ENCODE measurements at places on chromosomes 6 and 20.

DNA sequence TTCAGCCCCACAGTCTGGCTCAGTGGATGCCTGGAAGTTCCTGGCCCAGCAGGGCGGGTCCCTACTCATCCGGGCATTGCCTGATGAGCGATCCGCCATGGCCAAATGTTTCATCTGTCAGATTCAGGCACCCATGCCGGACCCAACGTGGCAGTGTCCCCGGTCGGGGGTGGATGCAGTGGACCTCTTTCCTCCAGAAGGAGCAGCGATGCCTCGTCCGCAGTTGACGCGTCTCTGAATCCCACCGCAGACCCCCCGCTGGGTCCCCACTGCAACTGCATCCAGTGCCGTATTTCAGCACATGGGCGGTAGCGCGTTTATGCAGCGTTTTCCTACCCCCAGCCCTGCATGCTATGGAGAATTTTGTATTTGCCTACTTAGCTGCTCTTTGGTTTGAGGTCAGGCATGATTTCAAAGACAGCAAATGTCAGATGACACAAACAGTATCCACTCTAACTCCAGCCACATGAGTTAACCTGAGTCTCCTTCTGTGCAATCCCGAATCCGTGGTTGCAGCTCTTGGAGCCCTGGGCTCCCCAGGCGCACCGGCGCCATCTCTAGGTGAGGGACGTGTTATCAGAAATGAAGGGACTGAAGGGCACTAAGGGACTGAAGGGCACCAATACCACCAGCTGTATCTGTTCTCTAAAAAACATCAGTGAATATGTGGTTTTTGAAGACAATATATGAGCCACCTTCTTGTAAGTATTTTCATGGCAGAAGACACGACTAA, 72.6 kb upstream of the THBS2 start:
- DNase-seq: peak; percentile 23

DNA sequence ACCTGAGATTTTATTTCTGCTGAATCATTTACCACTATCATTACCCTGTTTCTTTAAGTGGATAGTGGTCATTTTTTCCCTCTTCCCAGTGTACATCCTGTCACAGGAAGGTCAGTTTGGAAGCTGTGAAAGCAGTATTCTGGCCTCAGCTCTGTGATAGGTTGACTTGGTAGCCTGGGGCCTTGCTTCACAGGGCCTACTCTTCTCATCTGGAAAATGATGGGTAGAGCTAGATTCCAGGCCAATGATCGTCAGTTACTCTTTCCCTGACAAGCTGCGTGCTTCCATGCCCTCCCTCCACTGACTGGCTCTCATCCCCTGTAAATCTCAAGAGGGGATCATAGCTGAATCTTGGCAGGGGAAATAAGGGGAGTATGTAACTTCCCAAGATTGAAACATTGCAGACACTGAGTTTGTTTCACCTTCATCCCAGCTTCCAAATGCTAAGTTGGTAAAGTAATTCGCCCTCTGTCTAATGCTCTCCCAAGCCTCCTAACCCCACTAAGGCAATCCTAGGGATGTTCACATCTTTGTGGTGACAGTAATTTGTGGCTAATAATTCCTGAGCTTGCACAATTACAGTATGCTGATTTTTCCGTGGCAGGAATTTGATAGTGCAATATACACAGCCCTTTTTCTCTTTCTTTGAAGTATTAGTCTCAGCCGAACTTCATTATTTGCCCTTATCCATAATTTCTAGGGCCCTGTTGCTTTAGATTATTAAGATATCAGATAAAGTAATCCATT, 51.2 kb downstream of the VAPB start:
- no peak for DNase-seq

DNA sequence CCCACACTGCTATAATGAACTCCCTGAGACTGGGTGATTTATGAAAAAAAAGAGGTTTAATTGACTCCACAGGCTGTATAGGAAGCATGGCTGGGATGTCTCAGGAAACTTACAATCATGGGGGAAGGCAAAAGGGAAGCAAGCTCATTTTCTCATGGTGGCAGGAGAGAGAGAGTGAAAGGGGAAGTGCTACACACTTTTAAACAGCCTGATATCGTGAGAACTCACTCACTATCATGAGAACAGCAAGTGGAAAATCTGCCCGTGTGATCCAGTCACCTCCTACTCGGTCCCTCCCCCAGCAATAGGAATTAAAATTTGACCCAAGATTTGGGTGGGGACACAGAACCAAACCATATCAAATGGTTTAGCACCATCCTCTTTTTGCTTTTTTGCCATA, 116.6 kb upstream of the CEP162 start:
- DNase-seq: no peak

- DNase-seq: no peak
Measured at GRCh38 chr6:167882244-167882643, 55.5 kb downstream of the AFDN start.

DNA sequence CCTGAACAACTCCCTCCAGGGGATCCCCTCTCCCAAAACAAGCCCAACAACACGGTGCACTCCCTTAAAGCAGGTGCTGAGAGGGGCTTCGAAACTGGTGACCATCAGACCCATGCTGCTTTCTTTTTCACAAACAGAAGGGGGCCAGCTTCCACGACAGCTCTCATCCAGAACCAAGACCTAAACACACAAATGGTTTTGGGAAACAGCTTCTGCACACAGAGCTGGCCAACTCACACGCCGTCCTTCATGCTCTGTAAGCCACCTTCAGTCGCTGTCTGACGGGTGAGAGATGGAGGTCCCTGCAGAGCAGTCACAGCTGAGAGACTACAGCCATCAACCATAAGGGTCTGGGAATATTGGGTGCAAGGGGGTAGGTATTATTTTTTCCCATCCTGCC, 76.3 kb downstream of the ZMYND8 start:
- no peak for DNase-seq

Measured in iPS DF 19.7 (cell line).